T-cell (primary cell): ENCODE measurements at places on chromosomes 16 and 17.

- DNase-seq = no peak
These were observed 18.7 kb upstream of the SLC38A8 start for GRCh38 chr16:84061236-84061819.

GRCh38 chr16:80693553-80693952 lies 110.8 kb downstream of the CDYL2 start:
- no peak for DNase-seq

GRCh38 chr17:80941743-80942422 lies 49.8 kb upstream of the CHMP6 start:
- no peak for DNase-seq

DNA sequence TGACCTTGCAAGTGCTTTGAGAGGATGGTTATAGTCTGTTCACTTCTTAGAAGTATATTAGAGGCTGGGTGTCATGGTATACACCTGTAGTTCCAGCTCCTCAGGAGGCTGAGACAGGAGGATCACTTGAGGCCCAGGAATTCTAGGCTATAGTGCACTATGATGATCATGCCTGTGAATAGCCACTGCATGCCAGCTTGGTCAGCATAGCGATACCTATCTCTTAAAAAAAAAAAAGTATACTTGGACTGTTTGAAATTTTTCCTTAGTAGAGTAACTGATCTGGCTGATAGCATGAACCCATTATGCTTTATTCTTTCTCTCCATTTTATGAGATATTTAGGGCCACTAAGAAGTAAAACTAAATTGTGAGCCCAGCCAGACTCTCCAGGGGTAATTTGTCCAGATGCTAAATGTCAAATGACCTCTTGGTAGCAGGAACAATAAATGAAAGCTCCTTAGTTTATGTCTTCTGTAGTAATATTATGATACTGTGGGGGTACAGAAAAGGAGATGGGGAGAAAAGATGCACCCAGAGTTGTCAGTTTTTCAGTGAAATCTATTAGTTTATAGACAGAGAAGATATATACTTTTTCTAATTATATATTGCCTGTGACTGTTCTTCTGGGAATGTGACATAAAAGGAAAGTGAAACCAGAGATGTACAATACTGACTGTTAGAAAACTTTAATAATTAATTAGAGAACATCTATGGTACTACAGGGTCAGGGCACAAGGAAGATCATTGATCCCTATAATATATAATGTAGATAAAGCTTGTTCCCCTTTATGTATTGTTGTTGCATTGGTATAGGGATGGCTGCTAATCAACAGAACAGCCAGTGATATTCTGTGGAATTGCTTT lies 335.3 kb upstream of the TBX2 start:
- no peak for DNase-seq

GRCh38 chr17:6306820-6307219 lies 128.1 kb downstream of the AIPL1 start:
- DNase-seq = no peak

DNA sequence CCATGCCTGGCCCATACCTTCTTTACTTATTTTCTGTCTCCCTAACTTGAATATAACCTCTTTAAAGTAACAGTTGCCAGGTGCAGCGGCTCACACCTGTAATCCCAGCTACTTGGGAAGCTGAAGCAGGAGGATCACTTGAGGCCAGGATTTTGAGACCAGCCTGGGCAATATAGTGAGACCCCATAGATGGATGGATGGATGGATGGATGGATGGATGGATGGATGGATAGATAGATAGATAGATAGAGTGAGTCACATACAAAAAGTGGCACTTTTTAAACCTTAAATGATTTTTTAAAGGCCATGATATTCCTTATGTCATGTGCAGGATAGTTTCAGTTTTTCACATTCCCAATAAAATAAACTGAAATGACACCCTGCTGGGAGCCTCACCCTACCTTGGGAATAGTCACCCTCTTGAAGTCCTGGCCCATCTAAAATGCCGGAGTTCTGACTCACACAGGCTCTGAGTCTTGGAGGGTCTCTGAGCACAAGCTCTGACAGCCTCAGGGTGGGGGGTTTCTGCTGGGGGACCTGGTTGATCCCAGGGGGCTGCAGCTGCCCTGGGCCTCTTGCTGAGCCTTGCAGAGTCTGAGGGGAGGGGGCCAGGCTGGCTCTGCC lies 26.2 kb downstream of the CPNE2 start:
- DNase-seq = no peak

GRCh38 chr17:33650304-33650703 lies 357.2 kb upstream of the ASIC2 start:
- no peak for DNase-seq

GRCh38 chr17:82710499-82711232 lies 5.8 kb upstream of the FN3KRP start:
- no peak for DNase-seq

- DNase-seq = no peak
These were observed 45.2 kb downstream of the XPO6 start for GRCh38 chr16:28166394-28167208.

- DNase-seq = no peak
These were observed 54.8 kb upstream of the SEC14L1 start for GRCh38 chr17:77085926-77086432.

- no peak for DNase-seq
These were observed 55.4 kb upstream of the NLK start for GRCh38 chr17:27986805-27987684.

DNA sequence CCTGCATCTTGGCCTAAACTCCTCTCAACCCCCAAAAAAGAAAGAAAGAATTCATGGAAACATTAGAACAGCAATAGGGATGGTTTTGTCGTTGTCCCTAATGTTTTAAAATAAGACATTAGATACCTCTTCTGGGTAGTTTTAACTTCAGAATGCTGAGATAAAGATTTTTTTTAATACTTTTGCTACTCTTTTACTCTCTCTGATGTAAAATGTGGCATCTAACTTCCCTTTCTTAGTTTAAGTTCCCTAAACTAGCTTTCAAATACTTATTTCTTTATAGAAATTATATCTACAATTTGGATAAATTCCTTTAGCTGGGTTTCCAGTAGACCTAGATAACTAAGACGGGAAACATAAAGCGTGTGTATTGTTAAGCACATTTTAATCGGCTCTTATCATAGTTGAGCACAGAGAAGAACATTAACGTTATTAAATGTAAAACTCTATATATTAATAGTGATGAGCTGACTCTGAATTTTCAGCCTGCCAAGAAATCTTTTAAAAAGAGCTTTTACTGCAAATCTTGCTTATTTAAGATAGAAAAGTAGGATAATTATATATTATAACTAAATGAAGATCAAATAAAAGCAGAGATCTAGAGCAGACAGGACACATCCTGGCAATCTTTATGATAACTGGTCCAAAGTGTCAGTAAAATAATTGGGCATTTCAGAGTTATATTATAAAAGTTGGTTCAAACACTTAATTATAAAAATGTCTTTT lies 183.2 kb downstream of the CYB561 start:
- no peak for DNase-seq

DNA sequence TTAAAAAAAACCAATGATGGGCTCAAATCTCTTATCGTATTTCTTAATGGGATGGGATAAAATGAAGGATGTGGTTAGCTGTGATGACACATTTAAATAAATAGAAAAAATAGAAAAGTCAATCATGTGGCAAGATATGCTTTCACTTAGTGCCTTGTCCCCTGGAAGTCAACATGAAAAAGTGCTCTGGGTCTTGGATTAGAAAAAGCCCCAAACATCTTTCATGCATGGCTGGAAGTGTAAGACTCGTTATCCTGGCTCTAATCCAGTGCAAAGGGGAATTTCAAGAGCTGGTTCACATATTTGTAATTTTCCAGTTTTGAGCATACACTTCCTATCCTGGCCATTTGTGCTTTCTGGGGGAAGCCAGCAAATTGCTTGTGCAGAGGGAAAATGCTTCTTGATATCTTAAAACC lies 160.9 kb downstream of the MAP2K6 start:
- DNase-seq = no peak

DNA sequence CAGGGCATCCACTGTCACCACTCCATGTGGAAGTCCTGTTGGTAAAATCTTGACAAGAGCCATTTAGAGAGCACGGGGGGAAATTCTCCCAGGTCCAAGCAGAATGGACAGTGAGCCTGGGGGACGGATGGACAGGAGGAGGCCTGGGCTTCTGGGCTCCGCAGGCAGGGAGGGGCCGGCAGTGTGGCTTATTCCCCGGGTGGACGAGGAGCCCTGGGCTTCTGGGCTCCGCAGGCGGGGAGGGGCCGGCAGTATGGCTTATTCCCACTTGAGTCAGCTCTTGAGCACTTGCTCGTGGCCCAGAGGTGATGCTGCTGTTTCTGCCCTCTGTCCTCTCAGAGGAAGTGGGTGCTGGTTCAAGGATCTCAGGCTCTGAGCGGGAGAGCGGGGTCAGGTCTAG lies 22.2 kb upstream of the RPL13 start:
- no peak for DNase-seq

- DNase-seq = no peak
These were observed 4.2 kb downstream of the LYRM9 start for GRCh38 chr17:27888945-27889344.

- no peak for DNase-seq
These were observed 180.6 kb downstream of the PCTP start for GRCh38 chr17:55931446-55931845.

GRCh38 chr17:71180801-71181385 lies 939.9 kb upstream of the SOX9 start:
- DNase-seq = no peak

DNA sequence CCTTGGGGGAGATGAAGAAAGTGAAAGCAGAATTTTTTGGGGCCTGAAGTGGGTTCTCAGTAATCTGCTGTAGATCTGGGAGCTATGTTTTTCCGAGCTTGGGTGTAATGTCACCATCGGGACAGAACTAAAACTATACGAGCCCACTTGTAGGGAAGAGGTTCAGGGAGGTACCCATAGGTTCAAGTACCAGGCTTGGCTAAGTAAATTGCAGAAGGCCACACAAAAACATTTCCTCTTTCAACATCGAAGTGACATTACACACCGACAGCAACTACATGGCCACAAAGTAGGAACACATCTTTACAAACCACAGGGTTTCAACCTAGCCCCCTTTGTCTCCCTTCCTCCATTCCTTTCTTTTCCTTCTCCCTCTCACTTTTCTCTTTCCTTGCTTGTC lies 10.2 kb upstream of the ASIC2 start:
- DNase-seq = no peak

DNA sequence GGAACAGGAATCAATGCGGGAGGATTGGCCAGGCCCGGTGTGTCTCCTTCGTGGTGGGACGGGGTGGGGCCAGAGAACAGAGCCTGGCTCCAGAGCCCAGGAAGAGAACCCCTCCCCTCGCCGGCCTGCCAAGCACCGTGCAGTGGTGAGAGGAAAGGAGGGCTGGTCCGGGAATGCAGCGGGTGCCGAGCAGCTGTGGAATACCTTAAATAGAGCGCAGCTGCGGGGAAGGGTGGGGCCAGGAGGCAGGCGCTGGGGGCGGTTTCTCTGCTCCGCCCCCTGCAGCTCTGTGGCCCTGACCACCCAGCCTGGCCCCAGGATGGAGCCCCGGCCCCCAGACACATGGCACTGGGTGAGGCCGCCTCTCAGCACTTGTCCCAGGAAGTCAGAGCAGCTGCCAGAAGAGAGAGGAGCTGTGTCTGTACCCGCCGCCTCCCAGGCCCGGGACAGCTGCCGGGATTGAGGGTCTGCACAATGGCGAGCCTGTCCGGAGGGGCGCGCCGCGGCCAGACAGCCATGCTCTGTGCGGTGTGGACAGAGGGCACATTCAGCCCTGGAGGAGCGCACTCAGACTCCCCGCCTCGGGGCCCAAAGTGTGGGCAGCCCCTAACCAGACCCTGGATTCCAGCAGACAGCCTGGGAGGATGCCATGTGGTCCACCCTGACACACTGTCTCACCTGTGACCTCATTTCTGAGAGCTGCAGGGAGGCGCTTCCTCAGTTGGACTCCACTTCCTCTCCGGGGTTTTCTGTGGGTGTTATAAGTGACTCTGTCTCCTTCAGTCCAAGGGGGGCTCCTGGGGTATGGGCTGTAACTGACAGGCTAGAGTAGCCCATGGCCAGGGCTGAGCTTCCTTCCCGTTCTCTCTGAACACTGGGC lies 268.8 kb downstream of the SEC14L1 start:
- peak; percentile 71 for DNase-seq

- no peak for DNase-seq
These were observed 94.4 kb downstream of the SHISA9 start for GRCh38 chr16:12995721-12996372.

DNA sequence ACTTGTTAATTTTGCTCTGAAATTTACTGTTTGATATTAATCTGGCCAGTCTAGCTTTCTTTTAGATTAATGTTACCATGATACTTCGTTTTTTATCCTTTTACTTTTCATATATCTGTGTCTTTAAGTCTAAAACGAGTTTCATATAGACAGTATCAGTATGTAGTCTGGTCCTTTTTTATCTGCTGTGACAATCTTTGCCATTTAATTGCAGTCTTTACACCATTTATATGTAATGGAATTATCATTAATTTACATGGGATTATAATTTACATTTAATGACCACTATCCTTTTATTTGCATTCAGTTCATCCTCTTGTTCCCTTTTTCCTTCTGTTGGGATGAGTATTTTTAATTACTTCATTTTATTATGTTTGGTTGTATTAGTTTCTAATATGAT lies 243.5 kb downstream of the PRKCA start:
- DNase-seq = no peak

GRCh38 chr17:177155-177554 lies 4.3 kb downstream of the DOC2B start:
- DNase-seq = no peak

DNA sequence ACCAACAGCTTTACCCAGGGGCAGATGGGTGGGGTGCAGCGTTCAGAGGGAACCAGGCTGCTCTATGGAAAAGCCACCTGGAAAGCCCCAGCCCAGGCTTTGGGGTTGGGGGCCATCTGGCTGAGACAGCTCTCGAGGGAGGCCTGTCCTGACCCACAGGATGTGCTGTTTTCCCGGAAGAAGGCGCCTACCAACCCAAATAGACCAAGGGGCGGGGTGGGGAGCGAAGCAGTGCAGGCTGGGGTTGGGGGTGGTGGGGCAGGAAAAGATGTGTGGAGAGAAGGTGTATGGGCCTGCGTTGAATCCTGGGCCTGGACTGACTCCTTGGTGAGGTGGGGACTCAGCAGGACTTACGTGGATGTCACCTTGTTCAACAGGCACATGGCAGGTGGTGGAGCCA lies 87.9 kb downstream of the N4BP1 start:
- DNase-seq = no peak
